Endothelial cell of umbilical vein (primary cell): ENCODE measurements at places on chromosomes 3 and 15.

DNA sequence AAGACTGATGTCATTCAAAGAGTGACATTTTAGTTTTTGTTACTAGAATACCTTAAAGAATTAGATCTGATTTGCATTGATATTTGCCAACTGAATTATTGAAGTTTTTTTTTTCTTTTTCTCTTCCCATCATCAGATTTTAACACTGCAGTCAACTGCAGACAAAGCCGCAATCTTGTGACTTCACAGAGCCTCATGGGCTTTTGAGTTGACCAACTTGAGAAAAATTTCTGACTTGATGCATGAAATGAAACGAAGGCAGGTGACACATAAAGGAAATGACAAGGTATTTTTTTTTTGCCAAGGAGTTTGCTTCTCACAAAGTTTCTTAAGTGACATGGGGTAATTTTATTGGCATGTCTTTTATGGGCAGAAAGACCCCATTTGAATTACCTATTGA, 383.7 kb downstream of the GAP43 start:
- H3K36me3 ChIP-seq = no peaks in the 10 kb centered on the region
- DNase-seq = no peak
- no peak overlapping the region for H3K27ac ChIP-seq
- no peak overlapping the region for H3K4me3 ChIP-seq

GRCh38 chr3:167441256-167441655, 32.6 kb downstream of the SERPINI2 start:
- H3K27me3 ChIP-seq = no peaks in the 10 kb centered on the region
- H3K4me3 ChIP-seq = no peak overlapping the region
- no peaks in the 10 kb centered on the region for H3K4me1 ChIP-seq

- DNase-seq = no peak
- no peaks in the 10 kb centered on the region for H3K4me1 ChIP-seq
- H3K27me3 ChIP-seq = no peaks in the 10 kb centered on the region
- no peak overlapping the region for H3K4me3 ChIP-seq
Measured at GRCh38 chr3:164465172-164465571, 613.1 kb downstream of the SI start.

DNA sequence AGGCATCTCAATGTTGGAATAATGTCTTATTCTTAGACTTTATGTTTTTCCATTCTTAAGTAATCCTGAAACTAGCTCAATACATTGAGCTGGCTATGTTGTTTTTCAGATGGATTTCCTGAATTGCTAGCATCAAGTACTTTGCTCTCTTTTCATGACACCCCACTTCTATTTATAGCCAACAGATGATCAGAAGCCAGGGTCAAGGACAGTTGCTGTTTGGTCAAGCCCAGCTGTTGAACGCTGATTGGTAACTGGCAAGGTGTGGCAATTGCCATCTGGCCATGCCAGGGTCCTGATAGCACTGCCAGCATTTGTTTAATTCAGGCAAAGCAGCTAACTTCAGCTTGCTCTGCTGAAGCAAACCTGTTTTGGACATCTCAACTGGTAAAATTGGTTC, 46.2 kb upstream of the PLCL2 start:
- H3K36me3 ChIP-seq = no peaks in the 10 kb centered on the region
- H3K27me3 ChIP-seq = no peaks in the 10 kb centered on the region
- no peak overlapping the region for H3K4me3 ChIP-seq
- no peak overlapping the region for H3K27ac ChIP-seq
- peak; percentile 3 for DNase-seq

GRCh38 chr3:159839561-159840379, 148.9 kb upstream of the IL12A start:
- no peak for DNase-seq
- H3K27ac ChIP-seq = no peak within 1 kb of the TSS

DNA sequence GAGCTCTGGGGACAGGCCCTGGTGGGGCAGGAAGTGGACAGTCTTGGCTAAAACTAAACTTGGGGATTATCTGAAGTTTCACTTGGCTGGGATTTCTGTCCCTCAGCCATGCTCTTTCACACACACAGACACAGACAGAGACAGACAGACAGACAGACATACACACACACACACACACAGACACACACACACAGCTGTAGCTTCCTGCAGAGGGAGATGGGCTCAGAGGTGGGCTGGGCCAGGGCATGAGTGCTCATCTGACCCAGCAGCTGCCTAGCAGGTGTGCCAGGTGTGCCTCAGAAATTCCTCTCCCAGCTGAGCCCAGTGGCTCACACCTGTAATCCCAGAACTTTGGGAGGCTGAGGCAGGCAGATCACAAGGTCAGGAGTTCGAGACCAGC, 3.3 kb downstream of the RHOV start:
- H3K4me3 ChIP-seq = no peak overlapping the region
- no peaks in the 10 kb centered on the region for H3K27me3 ChIP-seq
- no peak for DNase-seq
- no peaks in the 10 kb centered on the region for H3K4me1 ChIP-seq
- no peaks in the 10 kb centered on the region for H3K36me3 ChIP-seq
- H3K27ac ChIP-seq = no peak overlapping the region

DNA sequence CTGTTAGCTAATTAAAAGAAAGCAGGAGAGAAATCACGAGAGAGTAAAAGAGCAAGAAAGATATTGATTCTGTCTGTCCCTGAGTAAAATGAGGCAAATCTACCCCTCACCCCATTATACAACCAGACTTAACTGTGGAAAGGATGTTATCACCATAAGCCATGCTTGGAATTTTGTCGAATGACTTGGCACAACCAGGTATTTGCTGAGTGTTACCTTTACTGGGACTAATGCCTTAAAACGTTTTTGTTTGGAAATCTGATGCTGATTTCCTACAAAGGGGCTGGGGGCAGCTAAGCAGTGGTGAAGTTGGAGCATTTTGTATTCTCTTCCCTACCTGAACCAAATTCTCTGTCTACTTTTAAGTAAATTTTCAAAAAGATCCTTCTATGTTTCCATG, 211.1 kb downstream of the GREM1 start:
- no peaks in the 10 kb centered on the region for H3K27me3 ChIP-seq
- no peak for DNase-seq
- no peaks in the 10 kb centered on the region for H3K36me3 ChIP-seq
- H3K27ac ChIP-seq = no peak overlapping the region

- H3K27me3 ChIP-seq = no peaks in the 10 kb centered on the region
- no peak overlapping the region for H3K4me3 ChIP-seq
- DNase-seq = no peak
- H3K4me1 ChIP-seq = no peaks in the 10 kb centered on the region
Measured at GRCh38 chr3:121793078-121793477, 41.8 kb downstream of the IQCB1 start.

- H3K27ac ChIP-seq = no peak overlapping the region
- no peaks in the 10 kb centered on the region for H3K36me3 ChIP-seq
- H3K4me3 ChIP-seq = no peak overlapping the region
- H3K4me1 ChIP-seq = no peaks in the 10 kb centered on the region
- no peak for DNase-seq
- peaks cover 24% of the 10 kb centered on the region for H3K27me3 ChIP-seq
Measured at GRCh38 chr3:12974819-12975218, 98.4 kb downstream of the IQSEC1 start.

DNA sequence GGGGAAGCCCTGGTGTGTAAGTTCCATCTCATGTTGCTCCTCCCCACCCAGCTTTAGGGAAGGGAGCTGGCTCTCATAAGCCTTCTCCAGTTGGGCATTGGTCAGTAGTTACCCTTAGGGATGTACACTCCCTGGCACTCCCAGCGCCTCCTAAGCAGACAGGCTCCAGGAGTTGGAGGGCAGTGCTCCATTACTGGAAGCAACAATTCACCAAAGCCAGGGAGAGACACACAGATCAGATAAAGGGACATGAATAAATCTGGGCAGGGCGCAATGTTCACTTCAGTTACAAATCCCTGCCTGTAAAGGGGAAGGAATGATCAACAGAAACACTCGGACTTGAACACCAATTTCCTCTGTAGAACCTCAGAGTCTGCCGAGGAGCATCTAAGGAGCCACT, 169.1 kb upstream of the CTNNB1 start:
- H3K27me3 ChIP-seq = peaks cover 3% of the 10 kb centered on the region
- no peaks in the 10 kb centered on the region for H3K4me1 ChIP-seq
- H3K36me3 ChIP-seq = no peaks in the 10 kb centered on the region
- DNase-seq = no peak
- H3K4me3 ChIP-seq = no peak overlapping the region

- H3K4me1 ChIP-seq = peaks cover 56% of the 10 kb centered on the region
- no peaks in the 10 kb centered on the region for H3K27me3 ChIP-seq
- H3K36me3 ChIP-seq = no peaks in the 10 kb centered on the region
- H3K27ac ChIP-seq = peak overlapping the region; percentile 91
- DNase-seq = peak; percentile 96
Measured at GRCh38 chr3:129602730-129603560, 3.5 kb downstream of the PLXND1 start.
